ENCODE measurements at places on chromosomes 11 and 22.

DNA sequence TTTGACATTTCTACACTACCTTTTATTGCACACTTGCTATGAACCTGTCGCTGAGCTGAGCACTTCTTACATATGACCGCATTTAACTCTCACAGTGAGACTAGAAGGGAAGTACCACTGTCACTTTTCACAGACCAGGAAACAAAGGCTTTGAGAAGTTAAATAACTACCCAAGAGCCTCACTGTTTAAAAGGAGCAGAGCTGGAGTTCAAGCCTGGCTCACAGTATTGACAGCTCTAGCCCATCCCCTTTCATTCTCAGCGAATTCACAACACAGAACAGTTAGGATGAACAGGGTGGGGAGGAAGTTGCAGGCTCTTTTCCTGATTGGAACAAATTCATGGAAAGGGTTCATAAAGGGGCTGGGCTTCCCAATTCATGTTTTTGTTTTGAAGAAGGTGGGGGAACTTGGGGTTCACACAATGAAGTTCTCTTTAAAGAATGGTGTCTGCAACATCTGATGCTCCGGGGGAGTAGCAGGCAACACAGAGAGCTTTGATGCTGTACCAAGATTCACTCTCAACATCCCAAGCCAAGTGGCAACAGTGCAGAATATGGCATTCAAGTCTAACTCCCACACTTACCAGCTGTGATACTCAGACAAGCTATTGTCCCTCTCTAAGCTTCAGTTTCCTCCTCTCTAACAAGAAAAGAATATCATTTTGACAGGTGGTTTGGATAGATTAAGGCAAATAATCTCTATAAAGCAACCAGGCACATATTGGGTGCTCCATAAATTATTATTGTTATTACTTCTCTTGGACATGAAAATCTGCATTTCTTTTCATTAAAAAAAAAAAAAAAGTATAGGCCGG, 17.2 kb downstream of the SCGB1A1 start:
- DNase-seq: no peak

DNA sequence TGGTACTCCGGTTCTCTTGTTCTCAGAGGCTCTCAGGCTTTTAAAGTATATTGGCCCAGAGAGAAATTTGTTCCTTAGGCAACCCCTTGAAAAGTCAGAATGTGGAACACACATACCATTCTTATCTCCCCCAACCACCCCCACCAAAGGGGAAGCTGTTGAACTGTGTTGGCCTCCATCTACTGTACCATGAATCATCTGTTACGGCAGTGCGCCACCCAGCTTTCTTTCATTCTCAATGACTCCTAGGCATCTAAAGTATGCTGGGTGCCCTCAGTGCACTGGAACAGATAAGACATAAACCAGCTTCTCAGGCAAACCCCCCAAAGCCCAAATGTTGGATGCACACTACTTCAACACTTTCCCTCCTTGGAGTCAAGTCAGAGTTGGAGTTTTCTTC, 696.2 kb upstream of the TENM4 start:
- DNase-seq: no peak

DNA sequence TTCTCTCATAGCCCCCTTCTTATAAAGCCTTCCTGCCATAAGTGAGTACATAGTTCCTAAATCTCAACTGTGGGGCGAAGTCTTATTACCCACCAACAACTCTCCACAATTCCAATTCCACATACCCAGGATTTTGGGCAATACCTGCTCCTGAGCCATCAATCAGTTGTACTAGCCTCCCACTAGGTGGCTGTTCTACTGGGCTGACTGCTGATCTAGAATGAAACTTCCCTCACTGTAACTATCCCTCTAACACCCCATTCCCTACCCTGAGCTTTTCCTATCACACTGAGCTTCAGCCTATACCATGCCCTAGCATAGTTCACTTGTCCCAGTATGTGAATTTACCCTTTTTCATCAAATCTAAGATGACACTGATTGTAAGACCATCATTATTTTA, 52.5 kb downstream of the RRAS2 start:
- DNase-seq: no peak

- DNase-seq: no peak
Observed at GRCh38 chr11:106344394-106344793, 266.9 kb downstream of the AASDHPPT start.

DNA sequence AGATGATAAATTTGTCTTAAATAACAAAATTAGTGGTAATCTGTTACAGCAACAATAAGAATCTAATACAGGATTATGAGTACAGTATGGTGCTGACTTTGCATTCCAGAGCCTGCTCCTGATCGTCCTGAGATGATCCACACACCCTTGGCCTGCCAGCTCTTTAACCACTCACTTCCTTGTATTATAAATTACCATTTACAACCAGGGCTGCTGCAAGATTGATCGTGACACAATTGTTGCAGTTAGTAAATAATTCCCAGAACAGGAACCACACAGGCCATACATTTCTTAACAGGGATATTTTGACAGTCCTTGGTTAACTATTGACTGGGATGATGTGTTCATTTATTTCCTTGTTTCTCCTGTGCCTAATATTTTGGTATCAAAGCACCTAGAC, 3.8 kb upstream of the CBLIF start:
- no peak for DNase-seq

GRCh38 chr11:121961321-121961801, 154.7 kb downstream of the BLID start:
- no peak for DNase-seq

DNA sequence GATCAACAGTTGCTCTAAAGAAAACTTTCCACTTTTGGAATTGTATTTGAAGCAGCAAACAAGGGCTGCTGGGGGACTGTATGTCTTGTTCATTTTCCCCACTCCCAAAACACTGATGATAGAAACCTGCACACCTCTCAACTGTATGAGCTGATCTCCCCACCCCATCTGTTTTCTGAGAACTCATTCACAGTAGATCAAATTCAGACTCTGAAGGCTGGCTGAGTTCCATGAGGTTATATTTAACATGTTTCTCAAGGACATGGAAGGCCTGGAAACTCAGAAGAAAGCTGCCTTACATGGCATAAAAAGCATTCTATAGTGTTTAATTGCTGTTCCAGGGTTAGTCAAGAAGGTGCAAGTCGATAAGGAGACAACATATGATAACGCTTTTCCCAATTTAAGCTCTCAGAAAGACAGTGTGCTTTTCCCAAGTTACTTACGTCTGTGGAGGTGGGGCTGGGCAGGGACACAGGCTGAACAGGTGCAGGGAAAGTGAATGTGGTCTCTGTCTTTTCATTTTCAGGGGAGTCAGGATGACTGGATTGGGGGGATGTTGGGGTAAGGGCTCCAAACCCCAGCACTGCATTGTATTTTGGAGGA, 23.0 kb downstream of the LARGE2 start:
- DNase-seq: peak; percentile 29

GRCh38 chr11:122146475-122146874, 30.5 kb upstream of the BLID start:
- no peak for DNase-seq

- DNase-seq: no peak
Observed at GRCh38 chr11:6219359-6219758, 14.0 kb downstream of the C11orf42 start.

DNA sequence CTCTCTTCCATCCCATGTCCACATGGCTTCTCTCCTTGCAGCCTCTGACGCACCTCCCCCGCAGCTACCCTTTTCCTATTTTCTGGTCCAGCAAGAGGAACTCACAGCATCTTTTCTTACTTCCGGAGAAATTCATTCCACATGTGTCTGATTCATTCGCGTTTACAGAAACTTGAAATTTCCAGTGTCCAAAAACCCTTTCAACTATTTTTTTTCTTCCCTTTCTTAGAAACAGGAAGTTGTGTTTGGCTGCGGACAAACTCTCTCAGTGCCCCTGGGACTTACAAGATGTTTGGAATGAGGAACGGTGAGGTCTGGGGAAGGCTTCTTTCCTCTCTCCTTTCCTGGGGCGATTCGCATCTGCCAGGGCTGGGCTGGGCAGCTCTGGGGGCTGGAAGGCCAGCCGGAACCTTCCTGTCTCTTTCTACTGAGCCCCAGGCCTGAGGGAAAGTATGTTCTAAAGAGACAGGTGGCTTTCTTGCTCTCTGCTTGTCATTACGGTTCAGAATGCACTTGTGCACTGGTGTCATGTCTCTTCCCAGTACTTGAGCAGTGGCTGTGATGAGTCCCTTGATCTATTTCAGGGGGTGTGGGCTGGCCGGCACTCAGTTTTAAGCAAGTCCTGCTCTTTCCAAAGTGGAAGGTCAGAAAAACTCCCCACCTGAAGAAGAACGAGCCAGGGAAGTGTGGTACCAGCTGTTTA, 27.5 kb downstream of the ADAMTS8 start:
- DNase-seq: no peak
